CD8-positive, alpha-beta T cell (primary cell): ENCODE measurements at places on chromosomes 4 and X.

GRCh38 chr4:137892134-137892533, 350.0 kb downstream of the SLC7A11 start:
- no peak for DNase-seq

GRCh38 chrX:40720339-40720738, 15.0 kb downstream of the MED14 start:
- DNase-seq = no peak

DNA sequence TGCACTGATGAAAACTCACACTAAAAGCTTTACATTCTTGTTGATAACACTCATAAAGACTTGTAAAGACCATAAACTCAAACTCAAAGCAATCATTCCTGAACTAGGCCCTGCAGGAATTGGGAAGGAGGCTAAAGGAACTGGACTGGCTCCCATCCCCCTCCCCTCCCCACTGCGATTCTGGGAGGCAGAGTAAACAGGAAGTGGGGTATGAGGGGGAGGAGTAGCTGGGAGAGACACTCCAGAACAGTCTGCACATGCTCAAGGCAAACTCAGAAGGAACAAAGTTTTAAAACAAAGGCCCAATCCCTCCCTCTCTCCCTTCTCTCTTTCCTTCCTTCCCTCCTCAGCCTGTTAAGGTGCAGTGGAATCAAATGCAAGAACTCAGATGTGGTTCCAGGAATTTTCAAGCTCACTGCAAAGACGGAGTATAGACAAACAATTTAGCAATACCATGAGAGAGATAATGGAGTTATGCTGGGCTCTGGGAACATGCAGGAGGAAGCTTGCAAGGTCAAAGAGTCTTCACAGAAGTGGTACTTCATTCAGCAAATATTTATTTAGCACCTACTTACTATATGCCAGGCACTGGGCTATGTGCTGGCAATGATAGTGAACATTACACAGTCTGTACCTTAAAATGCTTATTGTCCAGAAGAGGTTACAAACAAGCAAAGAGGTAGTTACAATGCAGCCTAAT, 15.9 kb downstream of the MID1IP1 start:
- no peak for DNase-seq

DNA sequence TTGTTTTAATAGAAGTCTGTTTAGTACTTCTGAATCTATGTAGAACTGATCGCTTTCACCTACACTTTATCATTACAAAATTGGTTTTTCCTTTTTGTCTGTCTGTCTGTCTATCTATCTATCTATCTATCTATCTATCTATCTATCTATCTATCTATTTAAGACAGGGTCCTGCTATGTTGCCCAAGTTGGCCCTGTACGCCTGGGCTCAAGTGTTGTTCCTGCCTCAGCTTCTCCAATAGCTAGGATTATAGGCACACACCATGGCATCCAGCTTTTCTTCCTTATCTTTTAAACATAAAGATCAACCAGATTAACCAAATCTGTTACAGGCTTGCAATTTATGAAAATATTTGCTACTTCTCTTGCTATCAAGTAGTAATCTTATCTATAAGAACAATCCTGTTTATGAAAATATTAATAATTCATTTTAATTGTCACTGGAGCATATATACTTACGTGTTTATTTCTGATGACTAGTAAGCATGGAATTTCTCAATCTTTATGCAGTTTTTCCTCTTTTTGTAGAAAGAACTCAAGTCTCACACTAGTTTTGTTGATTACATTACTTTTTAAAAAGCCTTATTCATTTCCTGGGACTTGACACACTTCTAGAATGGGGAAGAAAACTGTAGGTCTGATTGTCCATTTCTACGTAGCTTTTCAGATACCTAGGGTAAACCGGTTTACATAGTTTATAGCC, 24.5 kb downstream of the KIAA0232 start:
- DNase-seq = no peak

- DNase-seq = no peak
Observed at GRCh38 chr4:183657564-183657963, 1.4 kb downstream of the RWDD4 start.

GRCh38 chrX:13774696-13775095, 40.1 kb downstream of the OFD1 start:
- no peak for DNase-seq

GRCh38 chr4:7649741-7650531, 215.2 kb upstream of the PSAPL1 start:
- DNase-seq = peak; percentile 24

- no peak for DNase-seq
Observed at GRCh38 chr4:169062897-169063244, 52.8 kb upstream of the CBR4 start.

- DNase-seq = no peak
Observed at GRCh38 chr4:57282933-57283310, 172.7 kb upstream of the IGFBP7 start.

GRCh38 chr4:127905029-127905428, 24.3 kb downstream of the PLK4 start:
- no peak for DNase-seq

GRCh38 chr4:45920861-45921260, 203.0 kb downstream of the GABRG1 start:
- no peak for DNase-seq

DNA sequence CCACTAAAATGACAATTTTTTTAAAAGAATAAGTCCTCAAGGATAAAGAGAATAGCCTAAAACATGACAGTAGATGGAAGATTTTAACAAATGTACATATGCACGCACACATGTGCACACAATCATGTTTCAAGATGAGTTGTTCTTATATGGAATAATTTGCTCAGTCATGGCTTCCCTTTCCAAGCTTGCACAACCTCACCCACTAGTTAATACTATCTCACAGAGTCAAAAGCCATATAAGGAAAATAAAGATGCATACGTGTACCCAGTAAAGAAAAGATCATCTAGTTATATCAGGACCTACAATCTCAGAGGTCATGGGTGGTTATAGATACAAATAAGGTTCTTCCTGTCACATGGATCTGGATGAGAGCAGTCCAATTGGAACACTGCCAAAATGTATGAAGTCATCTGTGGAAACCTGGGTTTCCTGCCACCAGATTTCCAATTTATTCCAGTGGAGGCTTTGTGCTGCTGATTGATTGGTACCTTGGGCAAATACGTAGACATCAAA, 56.1 kb downstream of the FAM13A start:
- no peak for DNase-seq

- no peak for DNase-seq
Observed at GRCh38 chr4:122309988-122310626, 68.7 kb upstream of the ADAD1 start.

DNA sequence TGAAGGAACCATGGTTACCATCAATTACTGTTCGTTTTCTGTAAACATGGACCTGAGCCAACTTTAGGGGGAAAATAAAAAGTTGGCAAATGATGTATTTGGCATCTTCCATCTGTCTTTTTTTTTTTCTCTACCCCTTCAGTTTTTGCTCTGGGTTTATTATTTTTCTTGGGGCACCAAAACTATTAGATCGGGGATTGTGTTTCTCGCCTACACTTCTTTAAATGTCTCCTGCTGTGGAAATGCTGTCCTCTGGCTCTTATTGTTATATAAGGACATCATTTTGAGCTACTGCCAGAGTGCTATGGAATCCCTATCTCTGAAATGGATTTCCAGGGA, 234.0 kb upstream of the SLIT2 start:
- no peak for DNase-seq

DNA sequence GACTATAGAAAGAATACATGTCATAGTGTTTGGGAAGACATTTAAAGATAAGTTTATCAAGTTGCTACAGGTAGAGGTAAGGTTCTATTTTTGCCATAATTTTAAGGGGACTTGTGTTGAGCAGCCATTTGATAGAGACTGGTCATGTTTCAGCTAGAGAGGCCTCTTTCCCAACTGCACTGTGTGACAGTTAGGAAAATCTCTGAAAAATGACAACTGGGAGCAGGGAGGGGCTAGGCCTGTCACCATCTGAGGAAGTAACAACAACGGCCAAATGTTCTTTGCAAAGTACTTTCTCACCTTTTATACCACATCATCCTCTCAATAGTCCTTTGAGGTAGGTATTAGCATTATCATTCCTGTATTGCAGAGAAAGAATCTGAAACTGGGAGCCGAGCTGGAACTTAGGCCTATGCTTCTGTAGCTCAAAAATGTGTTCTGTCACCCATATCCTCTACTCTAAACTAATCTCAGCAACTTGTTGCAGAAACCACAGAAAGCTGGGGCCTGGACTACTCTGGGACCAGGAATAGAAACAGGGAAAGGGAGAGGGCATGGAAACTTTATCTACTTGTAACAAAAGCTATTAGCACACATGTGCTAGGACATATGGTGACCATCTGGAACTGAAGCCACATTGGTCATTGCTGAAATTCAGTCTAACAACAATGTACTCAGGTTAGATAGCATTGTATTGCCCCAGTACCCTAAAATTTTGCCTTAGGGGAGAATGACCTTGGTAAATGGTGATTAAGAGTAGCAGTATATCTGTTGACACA, 198.9 kb downstream of the MID1IP1 start:
- no peak for DNase-seq

GRCh38 chr4:147943159-147943638, 211.3 kb downstream of the ARHGAP10 start:
- no peak for DNase-seq

DNA sequence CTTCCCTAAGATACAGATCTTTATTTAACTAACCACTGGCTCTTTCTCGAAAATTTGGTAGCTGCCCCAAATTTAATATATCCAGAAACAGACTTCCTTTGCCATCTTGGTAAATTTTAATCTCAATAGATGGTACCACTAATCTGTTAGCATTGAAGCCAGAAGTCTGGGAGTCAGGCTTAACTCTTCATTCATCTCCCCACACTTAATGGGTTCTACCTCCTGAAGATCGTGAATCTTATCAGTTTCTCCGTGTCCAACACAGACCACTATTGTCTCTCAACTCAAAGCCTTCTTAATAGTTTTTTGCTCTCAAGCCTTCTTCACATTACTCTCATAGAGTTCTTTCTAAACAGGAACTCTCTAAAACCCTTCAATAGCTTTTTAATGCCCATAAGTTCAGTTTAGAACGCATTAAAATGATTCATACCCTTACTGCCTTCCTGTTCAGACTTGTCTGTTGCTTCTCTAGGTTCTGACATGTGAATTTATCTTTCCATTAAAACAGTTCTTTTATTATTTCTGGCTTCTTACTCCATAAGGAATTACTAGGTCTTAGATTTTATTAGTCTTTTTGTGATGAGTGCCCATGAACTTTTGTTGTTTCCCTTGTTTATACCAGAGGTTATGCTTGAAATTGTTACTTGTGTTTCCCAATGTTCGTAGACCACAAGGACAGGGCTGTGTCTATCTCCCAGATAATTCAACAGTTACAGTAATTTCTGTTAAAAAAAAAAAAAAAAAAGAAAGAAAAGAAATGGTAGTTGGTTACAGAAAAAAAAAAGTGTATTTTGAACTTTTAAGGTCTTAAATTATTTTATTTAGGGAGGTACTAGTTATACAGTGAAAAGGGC, 54.7 kb downstream of the SMARCAD1 start:
- DNase-seq = no peak

- no peak for DNase-seq
Observed at GRCh38 chrX:118802857-118803256, 20.8 kb upstream of the ZCCHC12 start.

- DNase-seq = peak; percentile 73
Observed at GRCh38 chrX:1554469-1555210, 17.7 kb upstream of the P2RY8 start.

DNA sequence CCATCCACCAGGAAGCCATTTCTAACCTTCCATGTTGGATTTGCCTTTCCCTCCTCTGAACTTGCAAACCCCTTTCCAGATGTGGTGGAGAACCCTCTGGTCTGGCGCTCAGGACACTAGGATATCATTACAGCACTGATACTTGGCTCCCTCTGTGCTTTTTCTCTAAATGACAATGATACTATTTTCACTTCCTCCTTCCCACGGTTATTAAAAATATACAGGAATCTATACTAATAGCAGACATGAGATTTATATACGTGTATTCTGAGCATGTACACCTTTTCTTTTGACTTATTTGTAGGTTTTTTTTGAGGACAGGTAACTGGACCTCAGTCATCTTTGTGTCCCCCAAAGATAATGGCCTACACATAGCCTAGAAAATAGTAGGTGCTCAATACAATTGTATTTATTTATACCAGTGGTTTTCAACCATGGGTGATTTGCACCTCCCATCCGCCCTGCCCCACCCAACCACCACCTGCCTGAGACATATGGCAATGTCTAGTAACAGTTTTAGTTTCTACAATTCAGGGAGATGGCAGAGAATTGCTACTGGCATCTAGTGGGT, 60.4 kb upstream of the PLAC8 start:
- no peak for DNase-seq

DNA sequence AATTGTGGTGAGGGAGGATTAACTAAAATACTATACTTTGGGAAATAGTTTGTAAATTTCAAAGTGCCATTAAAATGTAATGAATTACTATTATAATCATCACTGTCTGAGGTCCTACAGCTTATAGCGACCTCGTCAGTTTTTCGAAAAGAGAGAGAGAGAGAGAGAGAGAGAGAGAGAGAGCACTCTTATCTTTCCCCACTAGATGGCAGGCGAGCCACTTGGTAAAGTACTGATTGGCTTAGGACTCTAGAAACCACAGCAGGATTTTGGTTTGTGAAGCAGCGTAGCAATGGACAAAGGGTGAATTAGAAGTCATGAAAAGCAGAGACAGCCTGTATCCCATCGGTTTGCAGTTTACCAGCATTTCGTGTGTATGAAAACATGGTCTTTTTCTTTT, 52.5 kb downstream of the LINC00632 start:
- no peak for DNase-seq

DNA sequence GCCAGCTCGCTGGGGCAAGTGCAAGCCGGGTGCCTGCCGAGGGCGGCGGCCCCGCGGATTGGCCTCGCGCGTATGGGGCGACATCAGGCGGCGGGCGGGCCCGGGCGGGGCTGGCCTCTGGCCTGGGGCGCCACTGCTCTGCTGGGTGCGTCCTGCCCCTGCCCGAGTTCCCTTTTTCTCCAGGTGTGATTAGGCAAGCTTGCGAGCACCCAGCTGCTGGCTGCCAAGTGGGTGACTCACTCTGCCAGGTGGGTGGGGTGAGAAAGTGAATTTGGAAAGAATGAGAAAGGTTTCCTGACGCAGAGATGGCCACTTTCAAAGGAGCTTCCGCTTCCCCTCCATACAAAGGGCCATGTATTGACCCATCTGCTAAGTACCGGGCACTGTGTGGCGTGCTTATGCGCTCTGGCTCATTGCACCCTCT, 32.5 kb downstream of the FGFBP1 start:
- DNase-seq = no peak

- no peak for DNase-seq
Observed at GRCh38 chr4:83651846-83652245, 115.9 kb downstream of the GPAT3 start.

DNA sequence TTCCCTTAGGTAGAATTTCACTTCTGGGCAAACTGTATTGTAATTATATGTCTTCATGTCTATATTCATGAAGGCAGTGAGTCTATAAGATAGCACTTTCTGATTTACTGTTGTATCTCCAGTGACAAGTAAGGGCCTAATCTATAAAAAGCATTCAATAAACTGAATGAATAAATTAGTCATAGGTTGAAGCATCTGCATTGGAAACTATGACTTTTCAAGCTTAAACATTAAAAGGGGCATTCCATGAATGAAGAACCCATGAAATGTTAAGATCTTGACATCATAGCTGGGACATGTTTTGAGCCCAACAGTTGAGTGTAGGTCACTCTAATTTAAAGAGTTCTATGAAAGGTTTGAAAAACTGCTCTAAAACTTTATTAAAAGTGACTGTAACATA, 159.3 kb upstream of the LCORL start:
- DNase-seq = no peak
